ENCODE measurements at places on chromosomes 16 and 17. TPM values are rescaled to one million over a fixed set of nuclear protein-coding genes. Genes with fewer than 3 reads are reported as not detected.

Gene SPN
- total RNA-seq, result 3.4 TPM

Gene IRF8
- 3.6 TPM for total RNA-seq

Gene DNAAF1
- total RNA-seq, result 1.5 TPM

Gene CD7
- total RNA-seq, result 3.0 TPM

Gene NOXO1
- not detected for total RNA-seq

Gene RAP1GAP2
- total RNA-seq, result 5.9 TPM

Gene CCDC200
- total RNA-seq, result not detected

Gene NUDT21
- total RNA-seq, result 120 TPM

Gene DHX40
- 60.9 TPM for total RNA-seq

Gene TERB1
- not detected for total RNA-seq

Gene WSCD1
- total RNA-seq, result 9.5 TPM

Gene NHLRC4
- total RNA-seq, result not detected

Measured in thyroid gland (tissue), 4 donors.